Activated CD4-positive, alpha-beta memory T cell treated with anti-CD3 and anti-CD28 coated beads for 36 hours (primary cell): ENCODE measurements at places on chromosomes 3 and 15. TPM values are rescaled to one million over a fixed set of nuclear protein-coding genes. Genes with fewer than 3 reads are reported as not detected.

Gene PRKAR2A
- total RNA-seq: 32.7 TPM

Gene ASB14
- not detected for total RNA-seq

Gene DOCK3
- total RNA-seq: 2.7 TPM

- DNase-seq: no peak
Observed at GRCh38 chr3:70224337-70224736, 88.1 kb downstream of the MDFIC2 start.

GRCh38 chr15:73558529-73558928 is 74.7 kb downstream of the NPTN start:
- no peak for DNase-seq

DNA sequence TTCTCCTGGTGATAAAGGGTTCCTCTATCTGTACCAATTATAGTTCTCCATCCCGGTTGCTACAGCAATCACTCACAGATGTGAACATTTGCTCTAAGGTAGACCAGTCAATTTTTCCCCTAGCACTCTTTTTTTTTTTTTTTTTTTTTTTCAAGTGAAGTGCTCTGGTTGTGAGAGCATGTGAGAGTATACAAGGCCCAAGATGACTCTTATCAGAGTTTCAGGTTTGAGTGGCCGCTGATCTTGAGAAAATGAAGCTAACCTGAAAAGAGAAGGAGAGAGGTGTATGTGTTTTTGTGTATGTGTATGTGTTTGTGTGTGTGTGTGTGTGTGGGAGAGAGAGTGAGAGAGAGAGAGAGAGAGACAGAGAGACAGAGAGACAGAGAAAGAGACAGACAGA is 44.4 kb upstream of the OTOL1 start:
- no peak for DNase-seq

GRCh38 chr3:47456984-47457383 is 18.8 kb downstream of the SCAP start:
- DNase-seq: no peak
